Prostate gland (tissue), 2 donors: ENCODE measurements at places on chromosomes 7 and 10. TPM values are rescaled to one million over a fixed set of nuclear protein-coding genes. Genes with fewer than 3 reads are reported as not detected.

SERPINE1 gene
- total RNA-seq = 24.4 TPM

ZNF12 gene
- total RNA-seq = 24.1 TPM

THSD7A gene
- 3.1 TPM for total RNA-seq

FZD1 gene
- 26.6 TPM for total RNA-seq

FAM241B gene
- total RNA-seq = 13.4 TPM

ATOH7 gene
- total RNA-seq = not detected

IL2RA gene
- total RNA-seq = 1.9 TPM

LHFPL3 gene
- not detected for total RNA-seq

CDK1 gene
- 5.7 TPM for total RNA-seq

MMRN2 gene
- total RNA-seq = 24.6 TPM

- H3K27ac ChIP-seq = no peak overlapping the region
- H3K36me3 ChIP-seq = no peaks in the 10 kb centered on the region
- no peak for DNase-seq
- H3K4me1 ChIP-seq = no peaks in the 10 kb centered on the region
- H3K4me3 ChIP-seq = no peak overlapping the region
Measured at GRCh38 chr7:40175725-40176510, 41.1 kb downstream of the SUGCT start.

- H3K27ac ChIP-seq = peak overlapping the region; percentile 50
- H3K36me3 ChIP-seq = no peaks in the 10 kb centered on the region
- no peaks in the 10 kb centered on the region for H3K27me3 ChIP-seq
- H3K4me1 ChIP-seq = no peaks in the 10 kb centered on the region
- no peak overlapping the region for H3K4me3 ChIP-seq
- peak; percentile 35 for DNase-seq
Measured at GRCh38 chr7:7696458-7697119, 21.8 kb downstream of the RPA3 start.

DNA sequence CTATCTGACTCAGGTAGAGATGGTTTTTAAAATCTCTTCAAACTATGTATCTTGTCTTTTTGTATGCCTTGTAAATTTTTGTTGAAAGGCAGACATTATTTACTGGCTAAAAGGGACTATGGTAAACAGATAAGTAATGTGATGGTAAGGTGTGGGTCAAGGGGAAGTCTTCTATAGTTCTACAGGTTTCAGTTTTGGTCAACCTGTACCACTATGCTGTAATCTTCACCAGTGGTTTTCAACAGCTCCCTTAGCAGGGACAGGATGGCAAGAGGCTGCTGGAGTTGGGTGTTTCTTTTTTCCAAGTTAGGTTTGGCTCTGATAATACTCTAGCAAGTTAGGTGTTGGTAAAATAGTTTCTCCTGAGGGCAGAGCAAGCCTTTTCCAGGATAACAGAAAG lies 32.7 kb upstream of the FZD8 start:
- DNase-seq = no peak
- no peaks in the 10 kb centered on the region for H3K27me3 ChIP-seq
- no peaks in the 10 kb centered on the region for H3K36me3 ChIP-seq
- H3K27ac ChIP-seq = no peak overlapping the region

DNA sequence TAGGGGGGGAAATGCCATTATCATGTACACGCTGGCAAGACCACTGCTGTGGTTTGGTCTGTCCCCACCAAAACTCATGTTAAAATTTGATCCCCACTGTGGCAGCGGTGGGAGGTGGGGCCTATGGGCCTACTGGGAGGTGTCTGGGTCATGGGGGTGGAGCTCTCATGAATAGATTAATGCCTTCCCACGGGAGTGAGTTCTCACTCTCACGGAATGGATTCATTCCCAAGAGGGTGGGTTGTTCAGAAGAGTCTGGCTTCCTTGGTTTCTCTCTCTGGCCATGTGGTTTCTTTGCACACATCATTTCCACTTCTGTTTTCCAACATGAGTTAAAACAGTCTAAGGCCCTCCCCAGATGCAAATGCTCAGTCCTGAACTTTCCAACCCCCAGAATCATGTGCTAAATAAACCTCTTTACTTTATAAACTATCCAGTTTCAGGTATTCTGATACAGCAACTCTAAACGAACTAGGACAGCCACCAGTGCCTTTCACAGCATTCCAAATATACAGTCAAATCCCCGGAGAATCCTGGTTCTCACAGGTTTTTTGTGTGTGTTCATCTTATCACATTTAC lies 44.3 kb downstream of the SMURF1 start:
- no peak for DNase-seq
- no peak overlapping the region for H3K4me3 ChIP-seq
- no peaks in the 10 kb centered on the region for H3K36me3 ChIP-seq

GRCh38 chr7:85426487-85426960 lies 239.7 kb upstream of the SEMA3D start:
- DNase-seq = no peak
- H3K4me3 ChIP-seq = no peak overlapping the region
- H3K27ac ChIP-seq = no peak overlapping the region
- no peaks in the 10 kb centered on the region for H3K36me3 ChIP-seq
- no peaks in the 10 kb centered on the region for H3K4me1 ChIP-seq

- no peak overlapping the region for H3K4me3 ChIP-seq
- no peaks in the 10 kb centered on the region for H3K4me1 ChIP-seq
- no peaks in the 10 kb centered on the region for H3K27me3 ChIP-seq
- no peak overlapping the region for H3K27ac ChIP-seq
- no peak for DNase-seq
Measured at GRCh38 chr10:89808842-89809241, 107.5 kb downstream of the KIF20B start.

GRCh38 chr7:27221201-27221797 lies 21.3 kb upstream of the EVX1 start:
- no peaks in the 10 kb centered on the region for H3K27me3 ChIP-seq
- no peak for DNase-seq
- no peak overlapping the region for H3K27ac ChIP-seq
- H3K4me3 ChIP-seq = no peak overlapping the region

DNA sequence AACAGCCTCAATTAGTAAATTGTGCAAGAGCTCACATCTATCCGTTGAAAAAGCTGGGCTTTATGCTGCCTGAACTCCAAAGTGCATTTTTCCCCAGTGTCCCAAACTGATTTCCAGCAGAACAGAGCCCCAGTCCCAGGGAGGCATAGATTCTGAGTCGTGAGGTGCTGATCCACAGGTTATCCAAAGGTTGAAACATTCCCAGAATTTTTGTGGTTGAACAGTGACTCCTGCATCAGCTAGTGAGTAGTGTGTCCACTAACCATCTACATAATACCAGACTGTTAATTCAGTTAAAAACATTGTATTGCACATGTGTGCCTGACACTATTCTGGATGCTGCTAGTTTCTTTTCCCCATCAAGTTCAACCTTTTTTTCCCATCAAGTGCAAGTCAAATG lies 761.5 kb downstream of the GATA3 start:
- no peak overlapping the region for H3K27ac ChIP-seq
- no peak overlapping the region for H3K4me3 ChIP-seq
- no peaks in the 10 kb centered on the region for H3K36me3 ChIP-seq
- no peak for DNase-seq
- H3K4me1 ChIP-seq = no peaks in the 10 kb centered on the region

GRCh38 chr10:72342911-72343310 lies 11.8 kb downstream of the DNAJB12 start:
- H3K27ac ChIP-seq = no peak overlapping the region
- no peak overlapping the region for H3K4me3 ChIP-seq
- H3K27me3 ChIP-seq = no peaks in the 10 kb centered on the region
- DNase-seq = no peak

GRCh38 chr10:52322936-52323335 lies 8.9 kb downstream of the DKK1 start:
- no peaks in the 10 kb centered on the region for H3K27me3 ChIP-seq
- no peak overlapping the region for H3K27ac ChIP-seq
- H3K4me3 ChIP-seq = no peak overlapping the region
- no peaks in the 10 kb centered on the region for H3K4me1 ChIP-seq

- no peaks in the 10 kb centered on the region for H3K36me3 ChIP-seq
- no peaks in the 10 kb centered on the region for H3K27me3 ChIP-seq
- H3K27ac ChIP-seq = no peak overlapping the region
Measured at GRCh38 chr10:67386260-67386659, 309.7 kb downstream of the CTNNA3 start.

GRCh38 chr10:1448252-1448930 lies 288.9 kb downstream of the ADARB2 start:
- peak; percentile 81 for DNase-seq
- H3K4me1 ChIP-seq = no peaks in the 10 kb centered on the region
- no peaks in the 10 kb centered on the region for H3K36me3 ChIP-seq
- peak overlapping the region; percentile 54 for H3K27ac ChIP-seq
- no peak overlapping the region for H3K4me3 ChIP-seq

GRCh38 chr10:77889277-77889903 lies 37.2 kb downstream of the DLG5 start:
- peaks cover 62% of the 10 kb centered on the region for H3K4me1 ChIP-seq
- no peak overlapping the region for H3K4me3 ChIP-seq
- H3K27me3 ChIP-seq = no peaks in the 10 kb centered on the region
- DNase-seq = peak; percentile 94

DNA sequence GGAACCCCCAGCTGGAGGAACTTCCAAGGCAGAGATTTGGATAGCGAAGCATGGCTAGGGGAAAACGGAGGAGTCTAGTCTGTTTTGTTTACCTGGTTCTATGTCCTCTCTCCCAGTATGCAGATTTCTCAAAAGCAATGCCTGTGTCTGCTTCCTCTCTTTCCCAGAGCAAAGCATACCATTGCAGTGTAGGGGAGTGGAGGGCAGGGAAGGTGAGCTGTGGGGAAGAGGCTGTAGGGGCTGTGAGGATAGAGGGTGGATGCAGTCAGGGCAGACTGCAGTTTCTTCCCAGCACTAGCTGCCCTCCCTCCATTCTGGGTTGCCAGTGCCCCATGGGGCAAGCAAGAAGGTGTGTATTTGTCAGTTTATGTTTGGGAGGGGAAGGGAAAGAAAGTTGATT lies 16.9 kb upstream of the TSPAN14 start:
- H3K4me3 ChIP-seq = no peak overlapping the region
- no peak overlapping the region for H3K27ac ChIP-seq
- H3K4me1 ChIP-seq = no peaks in the 10 kb centered on the region
- DNase-seq = no peak
- H3K27me3 ChIP-seq = no peaks in the 10 kb centered on the region

DNA sequence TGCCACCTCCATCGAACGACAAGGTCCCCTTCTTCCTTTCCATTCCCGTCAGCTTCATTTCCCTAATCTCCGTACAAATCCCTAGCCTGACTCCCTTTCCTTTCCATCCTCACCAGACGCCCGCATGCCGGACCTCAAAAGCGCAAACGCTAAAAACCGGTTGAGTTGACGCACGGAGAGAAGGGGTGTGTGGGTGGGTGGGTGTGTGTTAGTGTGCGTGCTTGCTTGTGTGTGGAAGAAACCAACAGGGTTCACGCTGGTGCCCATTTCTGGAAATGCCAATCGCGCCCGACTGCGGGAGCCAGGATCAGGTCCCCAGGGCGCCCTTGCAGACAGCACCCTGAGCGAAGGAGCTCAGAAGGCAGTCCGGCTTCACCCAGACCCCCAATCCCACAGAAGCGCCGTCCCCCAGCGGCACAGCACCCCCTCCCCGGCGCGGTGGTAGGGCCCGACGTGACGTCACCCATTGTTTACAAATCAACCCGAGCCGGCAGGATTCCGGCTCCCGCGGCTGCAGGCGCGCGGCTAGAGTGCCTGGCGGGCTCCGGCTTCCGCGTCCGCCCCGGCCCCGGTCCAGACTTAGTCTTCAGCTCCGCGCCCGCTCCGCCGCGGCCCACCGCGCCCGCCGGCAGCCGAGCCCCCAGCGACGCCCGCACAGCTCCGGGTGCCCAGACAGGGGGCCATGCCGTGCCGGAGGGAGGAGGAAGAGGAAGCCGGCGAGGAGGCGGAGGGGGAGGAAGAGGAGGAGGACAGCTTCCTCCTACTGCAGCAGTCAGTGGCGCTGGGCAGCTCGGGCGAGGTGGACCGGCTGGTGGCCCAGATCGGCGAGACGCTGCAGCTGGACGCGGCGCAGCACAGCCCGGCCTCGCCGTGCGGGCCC lies at the start of gene FRAT1:
FRAT1 (plus strand) TSS at position 500 of the 880 bp plus-strand sequence; CDS start at position 683, 183 bp downstream.
- no peaks in the 10 kb centered on the region for H3K27me3 ChIP-seq
- peaks cover 8% of the 10 kb centered on the region for H3K4me1 ChIP-seq
- H3K36me3 ChIP-seq = no peaks in the 10 kb centered on the region
- peak within 1 kb of the TSS; percentile 94 for H3K4me3 ChIP-seq
- DNase-seq = peak; percentile 92

GRCh38 chr10:60534761-60535389 lies 145.2 kb upstream of the ANK3 start:
- H3K27me3 ChIP-seq = no peaks in the 10 kb centered on the region
- no peaks in the 10 kb centered on the region for H3K36me3 ChIP-seq
- H3K27ac ChIP-seq = no peak overlapping the region
- H3K4me3 ChIP-seq = no peak overlapping the region

- no peaks in the 10 kb centered on the region for H3K27me3 ChIP-seq
- DNase-seq = no peak
- no peaks in the 10 kb centered on the region for H3K4me1 ChIP-seq
- H3K27ac ChIP-seq = no peak overlapping the region
Measured at GRCh38 chr10:17113346-17113745, 16.3 kb downstream of the CUBN start.

DNA sequence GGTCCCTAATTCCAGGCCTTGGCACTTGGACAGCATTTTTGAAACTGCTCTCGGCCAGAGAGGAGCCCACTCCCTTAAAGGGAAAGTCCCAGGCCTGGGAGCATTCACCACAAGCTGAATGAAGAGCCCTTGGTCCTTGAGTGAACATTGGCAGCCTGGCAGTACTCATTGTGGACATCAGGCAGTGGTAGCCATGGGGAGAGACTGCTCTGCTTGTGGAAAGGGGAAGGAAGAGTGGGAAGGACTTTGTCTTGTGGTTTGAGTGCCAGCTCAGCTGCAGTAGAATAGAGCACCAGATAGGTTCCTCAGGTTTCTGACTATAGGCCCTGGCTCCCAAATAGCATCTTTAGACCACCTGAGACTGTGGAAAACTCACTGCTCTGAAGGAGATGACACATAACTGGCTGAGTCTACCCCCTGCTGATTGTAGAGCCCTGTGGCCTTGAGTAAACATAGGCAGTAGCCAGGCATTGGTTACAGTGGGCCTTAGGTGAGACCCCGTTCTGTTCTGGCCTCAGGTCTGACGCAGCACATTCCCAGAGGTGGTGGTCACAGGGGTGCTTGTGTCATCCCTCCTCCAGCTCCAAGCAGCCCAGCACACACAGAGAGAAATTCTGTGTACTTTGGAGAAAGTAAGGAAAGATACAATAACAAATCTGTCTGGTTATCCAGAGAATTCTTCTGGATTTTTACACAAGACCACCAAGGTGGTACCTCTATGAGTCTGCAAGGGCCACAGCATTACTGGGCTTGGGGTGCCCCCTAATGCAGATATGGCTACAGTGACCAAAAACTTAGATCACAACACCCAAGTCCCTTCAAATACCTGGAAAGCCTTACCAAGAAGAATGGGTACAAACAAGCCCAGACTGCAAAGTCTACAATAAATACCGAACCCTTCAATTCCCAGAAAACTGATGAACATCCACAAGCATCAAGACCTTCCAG lies 153.8 kb downstream of the GNAI1 start:
- no peaks in the 10 kb centered on the region for H3K36me3 ChIP-seq
- H3K4me1 ChIP-seq = no peaks in the 10 kb centered on the region
- no peak for DNase-seq
- H3K27me3 ChIP-seq = no peaks in the 10 kb centered on the region
- H3K4me3 ChIP-seq = no peak overlapping the region
